ENCODE measurements at places on chromosomes 2 and 18.

DNA sequence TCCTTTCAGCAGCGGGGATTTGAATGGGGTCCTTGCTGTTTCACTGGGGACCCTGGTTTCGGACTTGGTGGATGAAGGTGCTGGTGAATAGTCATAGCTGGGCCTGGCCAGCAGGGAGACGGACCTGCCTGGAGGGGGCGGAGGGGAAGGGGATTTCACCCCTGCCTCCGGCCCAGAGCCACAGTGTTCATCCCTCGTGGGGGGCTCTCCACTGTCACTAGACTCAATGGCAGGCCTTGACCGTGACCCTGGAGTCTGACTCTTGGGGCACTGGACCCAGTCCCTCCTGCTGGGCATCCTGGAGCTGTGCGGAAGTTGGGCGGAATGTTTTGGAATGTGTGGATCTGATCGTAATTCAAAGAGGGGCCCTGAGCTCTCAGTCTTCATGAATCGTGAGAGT, 113.9 kb upstream of the LYPD1 start:
- DNase-seq = no peak

DNA sequence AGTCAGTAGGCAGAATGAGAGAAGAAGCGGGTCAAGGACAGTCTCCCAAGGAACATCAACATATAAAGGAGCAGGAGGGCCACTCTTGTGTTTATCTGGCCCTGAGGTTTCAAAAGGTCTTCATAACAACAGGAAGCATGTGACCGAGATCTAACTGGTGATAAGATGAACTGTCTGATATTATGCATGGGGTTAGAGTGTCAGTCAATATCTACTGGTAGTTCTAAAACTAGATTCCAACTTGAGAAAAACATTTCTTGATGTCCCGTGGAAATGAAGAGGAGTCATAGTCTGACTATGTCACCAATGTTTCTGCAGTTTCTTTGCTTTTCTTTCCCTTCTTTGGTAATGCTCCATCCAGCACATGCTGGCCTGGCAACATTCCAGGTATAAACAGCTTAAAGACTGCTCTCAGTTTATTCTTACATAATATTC, 77.5 kb upstream of the ITPRID2 start:
- DNase-seq = peak; percentile 15

- DNase-seq = no peak
Measured at GRCh38 chr2:230904856-230905447, 20.1 kb downstream of the GPR55 start.

DNA sequence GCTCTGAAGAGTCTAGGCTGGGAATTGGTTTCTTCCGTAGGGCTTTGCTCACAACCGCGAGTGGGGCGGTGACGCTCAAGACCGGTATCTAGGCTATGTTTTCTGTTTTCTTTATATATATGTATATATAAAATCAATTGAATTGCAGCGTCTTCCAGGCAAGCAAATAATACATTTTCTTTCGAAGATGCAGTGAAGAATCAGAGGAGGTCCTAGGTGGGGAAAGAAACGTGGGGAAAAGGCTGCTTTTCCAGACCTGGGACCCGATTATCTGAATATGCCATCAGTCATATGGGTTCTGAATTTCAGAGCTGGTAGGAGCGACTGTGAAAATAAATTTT, 714 bp upstream of the SCN9A start:
- DNase-seq = no peak

DNA sequence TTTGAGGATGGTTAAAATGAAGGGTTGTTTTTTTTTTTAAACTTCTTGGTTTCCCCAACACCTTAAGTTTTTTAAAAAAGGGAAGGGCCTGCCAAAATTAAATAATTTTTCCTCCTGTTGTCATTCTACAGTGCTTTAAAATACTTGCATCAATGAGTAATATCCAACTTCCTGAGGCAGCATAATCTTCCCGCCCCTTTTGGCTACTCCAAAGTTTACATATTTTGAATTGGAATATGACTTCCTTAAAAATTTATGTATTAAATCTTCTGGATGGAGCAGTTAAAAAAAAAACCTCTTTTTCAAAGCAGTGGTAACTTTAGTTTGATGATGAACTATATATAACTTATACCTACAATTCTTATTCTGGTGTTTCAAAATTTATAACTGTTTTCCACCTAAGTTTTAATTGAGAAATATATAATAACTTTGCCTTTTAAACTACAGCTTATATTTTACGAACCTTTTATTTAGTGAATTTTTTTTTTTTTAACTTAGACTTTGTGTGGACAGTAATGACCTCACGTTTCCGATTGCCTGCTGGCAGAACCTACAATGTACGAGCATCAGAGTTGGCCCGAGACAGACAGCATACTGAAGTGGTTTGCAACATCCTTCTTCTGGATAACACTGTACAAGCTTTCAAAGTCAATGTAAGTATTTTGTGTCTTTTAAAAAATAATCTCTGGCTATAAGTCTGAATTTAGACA, 49.8 kb downstream of the PTPN4 start:
- peak; percentile 73 for DNase-seq

- DNase-seq = no peak
Measured at GRCh38 chr2:209905691-209906090, 96.7 kb upstream of the RPE start.

GRCh38 chr2:105865222-105865913, 120.7 kb downstream of the NCK2 start:
- DNase-seq = peak; percentile 59

GRCh38 chr2:14565666-14566065, 66.9 kb upstream of the LRATD1 start:
- no peak for DNase-seq

DNA sequence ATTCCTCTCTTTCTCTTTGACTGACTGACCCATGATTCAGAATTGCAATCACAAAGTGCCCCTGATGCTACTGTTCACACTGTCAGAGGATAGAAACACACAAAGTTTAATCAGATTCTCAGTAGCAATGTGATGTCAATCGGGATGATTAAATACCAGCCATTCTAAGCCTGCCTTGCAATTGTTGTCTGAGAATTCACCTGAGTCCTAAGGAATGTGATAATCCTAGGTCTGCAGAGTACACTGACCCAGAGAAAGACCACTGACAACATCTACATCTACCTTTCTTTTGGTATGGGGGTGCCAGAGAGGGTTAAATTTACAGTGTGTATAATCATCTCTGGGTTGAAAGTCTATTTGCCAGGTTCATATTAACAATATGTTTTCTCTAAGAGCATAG, 883.3 kb downstream of the NRXN1 start:
- DNase-seq = no peak

DNA sequence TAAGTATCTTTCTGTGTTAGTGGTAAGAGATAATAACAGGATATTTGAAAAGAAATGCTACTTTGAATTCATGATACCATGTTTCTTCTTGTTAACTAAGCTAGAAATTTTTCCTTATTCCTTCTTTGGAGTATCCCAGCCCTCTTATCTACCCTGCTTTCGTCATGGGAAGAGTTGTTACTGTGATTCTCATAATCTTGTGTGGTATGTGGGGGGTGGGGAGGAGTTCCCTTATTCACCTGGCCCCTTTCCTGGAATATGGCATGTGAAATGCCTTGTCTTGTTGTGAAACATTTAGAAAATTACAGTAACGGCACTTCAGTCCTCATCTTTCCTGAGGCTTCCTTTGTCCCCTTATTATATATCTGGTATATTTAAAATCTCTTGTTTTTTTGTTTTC, 129.9 kb downstream of the NCOA1 start:
- no peak for DNase-seq

- peak; percentile 10 for DNase-seq
Measured at GRCh38 chr2:233535271-233535670, 31.3 kb downstream of the USP40 start.

DNA sequence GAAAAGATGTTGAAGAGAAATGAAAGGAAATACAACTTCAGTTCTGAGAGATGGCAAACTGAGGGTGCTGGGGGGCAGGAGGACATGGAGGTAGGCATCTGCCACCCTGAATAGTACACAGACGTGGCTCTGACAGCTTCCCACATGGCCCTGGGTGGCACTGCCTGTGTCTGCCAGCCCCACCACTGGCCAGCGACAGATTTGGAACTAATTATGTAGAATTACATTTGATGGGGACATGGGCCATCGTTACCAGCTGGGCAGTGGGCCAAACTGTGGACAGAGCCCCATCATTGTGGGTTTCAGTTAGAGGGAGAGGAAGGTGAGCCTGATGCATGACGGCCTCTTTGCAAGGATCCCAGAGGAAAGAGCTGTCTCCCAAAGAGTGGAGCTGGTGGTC, 216.0 kb upstream of the HAAO start:
- no peak for DNase-seq

GRCh38 chr2:15762449-15762848, 170.8 kb downstream of the DDX1 start:
- DNase-seq = no peak

DNA sequence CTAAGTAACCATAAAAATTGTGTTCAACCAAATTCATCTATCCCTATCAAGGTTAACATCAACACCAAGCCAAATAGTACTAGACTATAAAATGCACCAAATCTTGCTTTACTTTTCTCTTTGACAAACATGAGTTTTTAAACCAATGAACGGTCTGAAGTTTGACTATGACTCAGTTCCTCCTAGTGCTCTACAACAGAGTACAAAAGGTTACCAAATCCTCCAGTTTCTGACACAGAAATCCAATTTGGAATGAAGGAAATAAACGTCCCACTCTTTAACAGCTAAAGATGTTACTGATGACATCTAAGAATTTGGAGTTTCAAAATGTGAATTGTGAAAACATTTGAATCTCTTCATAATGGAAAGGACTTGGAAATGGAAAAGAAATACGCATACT, 11.8 kb upstream of the ACVR1 start:
- DNase-seq = no peak

- DNase-seq = no peak
Measured at GRCh38 chr18:65568866-65569265, 181.9 kb upstream of the CDH7 start.

DNA sequence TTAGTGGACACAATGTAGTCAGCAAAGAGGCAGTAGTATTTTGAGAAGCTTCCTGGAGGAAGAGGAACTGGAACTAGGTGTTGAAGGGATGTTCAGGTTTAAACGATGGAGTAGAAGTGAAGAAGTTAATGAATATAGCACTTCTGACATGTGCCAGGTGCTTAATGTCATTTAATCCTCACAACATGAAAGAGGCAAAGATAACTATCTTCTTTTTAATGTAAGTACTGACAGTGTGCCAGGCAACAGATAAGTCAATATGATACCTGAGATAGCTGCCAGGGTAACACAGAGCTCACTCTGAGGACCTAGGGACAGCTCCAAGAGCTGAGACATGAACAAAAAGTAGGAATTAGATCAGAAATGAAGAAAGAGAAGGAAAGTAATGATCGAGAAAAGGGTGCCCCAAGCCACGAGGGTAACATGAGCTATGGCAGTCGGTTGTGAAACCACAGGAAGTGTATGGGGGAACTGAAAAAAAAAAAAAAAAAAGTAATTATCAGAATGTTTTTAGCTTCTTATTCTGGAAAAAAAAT, 140.7 kb downstream of the RNF144A start:
- no peak for DNase-seq

- no peak for DNase-seq
Measured at GRCh38 chr2:220981926-220982325, 590.2 kb downstream of the EPHA4 start.

DNA sequence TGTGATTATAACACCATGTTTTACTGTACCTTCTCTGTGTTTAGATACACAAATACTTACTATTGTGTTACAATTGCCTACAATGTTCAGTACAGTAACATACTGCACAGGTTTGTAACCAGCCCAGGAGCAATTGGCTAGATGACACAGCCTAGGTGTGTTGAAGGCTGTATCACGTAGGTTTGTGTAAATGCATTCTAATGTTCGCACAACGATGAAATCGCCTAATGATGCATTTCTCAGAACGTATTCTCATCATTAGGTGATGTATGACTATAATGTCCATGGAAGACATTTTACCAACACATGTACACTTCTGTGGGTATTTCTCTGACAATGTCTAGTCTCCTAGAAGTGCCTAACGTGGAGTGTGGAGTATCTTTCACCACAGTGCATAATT, 165.9 kb upstream of the KLF7 start:
- no peak for DNase-seq

DNA sequence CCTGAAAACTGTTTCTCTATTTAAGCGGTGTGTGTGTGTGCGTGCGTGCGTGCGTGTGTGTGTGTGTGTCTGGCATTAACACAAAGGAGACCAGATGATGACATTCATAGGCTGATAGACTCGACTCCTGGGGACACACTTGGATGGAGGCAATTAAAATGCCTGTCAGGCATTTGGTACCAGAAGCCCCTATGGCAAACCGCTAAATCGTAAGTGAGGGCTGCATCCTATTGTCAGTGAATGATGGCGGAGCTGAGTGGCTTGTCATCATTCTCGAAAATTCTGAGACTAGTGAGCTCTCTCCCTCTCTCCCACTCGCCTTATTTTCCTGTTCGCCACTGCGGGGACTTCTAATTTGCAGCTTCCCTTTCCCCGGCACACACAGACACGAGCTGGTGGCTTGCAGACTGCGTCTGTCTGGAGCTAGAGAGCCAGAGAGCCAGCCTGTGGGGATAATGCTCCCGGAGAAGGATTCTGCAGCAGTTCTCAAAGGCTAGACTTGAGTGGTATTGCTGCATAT, 155.4 kb downstream of the MAP2 start:
- DNase-seq = peak; percentile 47

DNA sequence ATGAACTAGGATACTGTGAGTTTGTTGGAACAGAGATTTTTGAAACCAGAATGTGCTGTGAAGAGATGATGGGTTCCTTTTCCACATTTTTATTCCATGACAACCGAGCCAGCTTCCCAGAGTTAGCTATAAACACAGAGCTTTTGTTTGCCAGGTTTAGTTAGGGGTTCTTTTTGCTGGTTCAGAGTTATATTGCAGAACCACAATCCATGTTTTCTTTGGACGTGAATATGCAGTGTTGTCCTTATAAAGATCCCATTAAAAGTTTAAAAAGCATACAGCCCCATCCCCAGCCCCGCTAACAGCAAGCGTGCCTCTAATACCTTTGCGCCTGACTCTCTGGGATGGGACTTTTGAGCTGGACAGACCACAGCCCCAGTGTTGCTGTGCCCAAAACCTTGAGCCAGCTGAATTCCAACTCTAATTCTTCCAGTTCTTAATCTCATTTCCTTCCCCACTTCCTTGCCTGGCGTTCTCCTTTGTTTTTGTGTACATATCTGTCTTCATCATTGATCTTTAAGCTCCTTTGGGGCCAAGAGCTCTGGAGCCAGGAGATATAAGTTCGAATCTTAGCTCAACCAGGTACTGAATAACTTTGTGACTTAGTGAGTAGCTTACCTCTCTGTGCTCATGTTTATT, 72.3 kb downstream of the SPATS2L start:
- DNase-seq = peak; percentile 53

DNA sequence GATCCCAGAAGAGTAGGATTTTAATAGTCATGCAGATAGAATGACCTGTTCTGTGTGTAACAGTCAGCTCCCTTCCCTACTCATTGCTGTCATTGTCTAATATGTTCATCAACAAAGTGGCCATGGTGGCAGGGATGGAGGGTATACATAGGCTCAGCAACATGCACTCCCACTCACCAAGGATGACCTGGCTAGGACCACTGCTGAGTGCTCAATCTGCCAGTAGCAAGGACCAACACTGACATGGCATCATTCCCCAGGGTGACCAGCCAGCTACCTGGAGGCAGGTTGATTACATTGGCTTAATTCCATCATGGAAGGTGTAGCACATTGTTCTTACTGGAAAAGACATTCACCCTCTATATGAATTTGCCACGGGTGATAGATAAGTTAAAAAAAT, 401.7 kb upstream of the CELF4 start:
- no peak for DNase-seq

Measured in AG20443 (cell line).